GM23338 (cell line): ENCODE measurements at places on chromosomes 7 and 10.

- DNase-seq, result peak; percentile 23
Observed at GRCh38 chr7:117011419-117012260, 58.3 kb downstream of the ST7 start.

- DNase-seq, result no peak
Observed at GRCh38 chr10:23568996-23569395, 130.1 kb downstream of the OTUD1 start.

- DNase-seq, result no peak
Observed at GRCh38 chr7:24797270-24797669, 40.0 kb upstream of the GSDME start.

GRCh38 chr10:14698111-14698828, 76.4 kb downstream of the FAM107B start:
- no peak for DNase-seq

DNA sequence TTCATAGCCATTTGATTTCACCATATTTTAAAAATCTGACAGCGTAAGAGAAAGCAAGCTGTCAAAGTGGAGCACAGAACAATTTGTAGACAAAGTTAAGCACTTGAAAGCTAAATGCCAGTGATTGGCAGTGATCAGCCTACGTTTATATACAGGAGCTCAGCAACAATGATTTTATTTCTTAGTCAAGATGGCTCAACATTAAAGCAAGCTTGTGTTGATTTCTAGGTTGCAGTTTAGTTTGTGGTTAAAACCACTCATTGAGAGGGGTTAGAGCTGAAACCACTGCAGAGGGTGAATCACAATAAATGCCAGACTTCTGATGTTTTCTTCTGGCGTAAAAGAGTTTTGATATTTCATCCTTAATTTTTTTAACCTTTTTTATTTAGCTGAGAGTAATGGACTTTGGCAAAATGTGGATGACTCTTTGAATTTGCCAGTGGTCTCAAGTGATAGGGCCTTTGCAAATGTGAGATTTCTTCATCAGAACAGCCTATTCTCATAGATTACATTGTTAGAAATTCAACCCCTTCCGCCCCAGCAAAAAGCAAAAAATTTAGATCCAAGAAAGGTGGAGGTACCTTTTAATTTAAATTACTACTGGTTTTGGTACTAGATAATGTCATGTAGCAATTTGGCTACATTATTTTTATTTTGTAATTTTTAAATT, 73.8 kb downstream of the SHOC2 start:
- no peak for DNase-seq

DNA sequence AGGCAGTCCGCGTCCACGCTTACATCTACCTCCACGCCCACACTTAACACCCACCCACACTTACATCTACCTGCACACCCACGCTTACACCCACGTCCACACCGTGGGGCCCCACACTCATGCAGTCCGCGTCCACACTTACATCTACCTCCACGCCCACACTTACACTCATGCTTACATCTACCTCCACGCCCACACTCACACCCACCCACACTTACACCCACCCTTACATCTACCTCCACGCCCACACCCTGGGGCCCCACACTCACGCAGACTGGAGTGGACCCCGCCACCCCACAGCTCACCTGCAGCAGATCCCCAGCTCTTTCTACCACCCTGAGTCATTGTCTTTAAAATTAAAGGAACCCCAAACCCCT, 32.4 kb upstream of the PWWP2B start:
- DNase-seq, result no peak

DNA sequence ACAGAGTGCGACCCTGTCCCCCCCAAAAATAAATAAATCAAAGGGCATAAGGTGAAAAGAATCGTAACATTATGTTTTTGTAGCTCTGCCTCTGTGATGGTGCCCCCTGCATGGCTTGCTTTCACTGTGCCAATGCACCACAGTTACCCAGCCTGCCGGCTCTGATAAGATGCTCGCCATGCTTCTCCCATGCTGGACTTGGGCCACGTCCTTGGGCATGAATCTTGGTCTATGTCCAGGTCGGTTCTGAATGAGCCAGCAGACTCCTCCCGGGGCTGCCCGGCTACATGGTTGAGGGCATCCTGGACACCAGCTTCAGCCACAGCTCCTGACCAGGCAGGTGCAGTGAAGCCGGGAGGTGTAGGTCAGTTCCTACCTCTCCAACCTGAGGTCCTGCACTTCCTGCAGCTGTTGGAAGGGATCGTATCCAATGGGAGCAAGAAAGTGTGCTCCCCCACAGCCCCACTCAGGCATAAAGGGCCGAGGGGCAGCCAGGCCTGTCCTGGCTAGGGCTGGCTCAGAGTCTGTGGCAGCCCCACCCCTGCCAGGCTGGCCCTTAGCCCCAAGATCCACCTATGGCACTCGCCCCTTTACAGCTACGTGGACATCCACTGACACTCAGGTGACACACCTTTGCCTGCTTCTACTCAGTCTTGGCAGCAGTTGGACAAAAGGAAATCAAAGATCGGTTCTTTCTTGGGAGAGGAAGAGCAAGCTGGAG, 34.1 kb downstream of the CHST3 start:
- no peak for DNase-seq

DNA sequence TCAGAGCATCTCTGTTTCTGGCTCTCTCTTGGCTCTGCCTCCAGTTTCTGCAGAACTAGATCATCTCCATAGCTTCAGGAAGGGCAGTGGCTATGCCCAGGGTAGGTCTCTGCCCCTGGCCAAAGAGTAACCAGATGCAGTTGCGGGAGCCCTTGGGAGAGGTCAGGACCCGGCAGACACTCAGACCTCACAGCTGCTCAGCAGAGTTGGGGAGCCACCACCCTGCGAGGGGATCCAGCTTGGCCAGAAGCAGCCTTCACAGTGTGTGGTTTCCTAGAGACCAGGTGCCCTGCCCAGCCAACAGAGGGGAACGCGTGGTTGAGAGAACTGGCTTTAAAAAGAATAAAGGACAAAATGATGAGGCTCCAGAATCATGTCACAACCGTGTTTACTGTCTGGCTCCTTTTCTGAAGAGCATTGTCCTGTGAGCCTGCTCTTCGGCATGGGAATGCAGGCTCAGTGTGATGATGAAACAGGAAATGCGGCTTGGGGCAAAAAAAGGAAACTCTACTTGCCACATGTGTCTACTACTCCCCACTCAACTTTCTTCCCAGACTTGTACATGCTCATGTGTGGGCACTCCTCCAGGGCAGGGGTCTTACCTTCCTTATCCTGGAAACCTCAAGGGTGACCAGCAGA, 243.1 kb downstream of the INHBA start:
- DNase-seq, result no peak

DNA sequence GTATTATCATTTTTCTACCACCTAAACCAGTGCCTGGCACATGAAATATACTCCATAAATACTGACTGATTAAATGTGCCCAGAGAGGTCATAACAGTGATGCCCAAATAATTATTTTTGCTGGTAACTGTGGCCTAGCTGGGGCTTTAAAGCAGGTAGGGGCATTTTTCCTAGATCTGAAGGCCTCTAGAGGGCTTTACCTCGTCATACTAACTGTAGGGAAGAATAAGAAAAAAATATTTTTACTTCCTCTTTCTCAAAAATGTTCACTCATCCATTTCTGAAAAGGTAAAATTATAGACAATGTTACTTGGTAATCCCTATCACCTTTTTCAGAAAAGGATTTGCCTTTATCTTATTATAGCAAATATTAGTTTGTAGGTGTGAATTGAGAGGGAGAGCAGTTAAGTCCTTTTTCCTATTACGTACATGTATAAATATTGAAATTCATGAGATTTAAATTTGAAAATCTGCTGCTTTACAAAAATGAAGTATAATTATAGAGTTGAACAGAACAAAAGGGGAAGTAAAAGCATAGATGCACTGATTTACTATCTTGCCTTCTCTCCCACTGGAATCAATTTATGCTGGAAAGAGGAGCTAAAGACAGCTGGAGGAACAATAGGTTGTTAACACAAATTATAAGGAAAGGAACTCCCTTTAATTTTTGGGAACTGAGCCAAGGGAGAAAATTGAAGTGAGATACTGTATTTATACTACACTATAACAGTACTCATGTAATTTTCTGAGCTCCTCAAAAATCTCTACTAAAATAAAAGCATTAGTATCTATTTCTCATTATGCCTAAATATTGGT, 71.5 kb upstream of the NOBOX start:
- DNase-seq, result no peak

DNA sequence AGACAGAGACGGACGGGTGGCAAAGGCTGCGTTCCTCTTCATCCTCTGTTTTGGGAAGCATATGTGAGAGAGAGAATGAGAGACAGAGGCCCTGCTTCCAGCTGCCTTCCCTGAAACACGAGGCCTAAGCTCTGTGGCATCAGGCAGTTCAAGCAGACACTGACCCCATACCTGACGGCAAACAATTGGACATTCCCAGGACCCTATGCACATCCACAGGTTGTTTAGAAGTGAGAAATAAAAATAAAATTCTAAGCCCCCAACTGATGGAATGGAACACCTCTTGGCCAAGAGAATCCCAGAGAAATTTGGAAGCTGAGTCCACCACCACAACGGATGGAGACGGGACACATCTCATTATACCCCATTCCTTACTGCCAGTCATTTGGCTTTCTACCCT, 105.3 kb downstream of the CPXM2 start:
- no peak for DNase-seq

DNA sequence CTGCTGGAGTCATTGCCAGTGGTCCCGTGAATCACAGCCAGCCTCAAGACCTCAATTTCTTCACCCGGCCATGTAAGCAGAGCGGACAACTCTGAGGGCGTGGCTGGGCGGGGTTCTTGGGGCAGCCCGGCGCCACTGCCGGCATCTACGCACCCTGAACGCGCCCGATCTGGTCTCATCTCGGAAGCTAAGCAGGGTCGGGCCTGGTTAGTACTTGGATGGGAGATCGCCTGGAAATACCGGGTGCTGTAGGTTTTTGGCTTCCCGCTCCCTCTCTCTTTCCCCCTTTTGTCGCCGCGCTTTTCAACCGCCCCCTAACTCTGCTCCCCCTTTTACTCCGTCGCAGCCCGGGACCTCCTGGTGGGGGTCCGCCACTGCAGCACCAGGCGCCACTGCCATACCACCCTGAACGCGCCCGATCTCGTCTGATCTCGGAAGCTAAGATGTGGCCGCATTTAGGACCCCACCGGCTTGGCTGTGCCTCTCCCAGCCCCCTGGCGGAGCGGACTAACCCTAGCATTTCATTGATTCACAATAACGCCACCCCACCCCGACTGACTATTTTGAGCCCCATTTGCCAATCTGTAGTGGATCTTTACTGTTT, 25.3 kb downstream of the GARIN1A start:
- DNase-seq, result peak; percentile 91

DNA sequence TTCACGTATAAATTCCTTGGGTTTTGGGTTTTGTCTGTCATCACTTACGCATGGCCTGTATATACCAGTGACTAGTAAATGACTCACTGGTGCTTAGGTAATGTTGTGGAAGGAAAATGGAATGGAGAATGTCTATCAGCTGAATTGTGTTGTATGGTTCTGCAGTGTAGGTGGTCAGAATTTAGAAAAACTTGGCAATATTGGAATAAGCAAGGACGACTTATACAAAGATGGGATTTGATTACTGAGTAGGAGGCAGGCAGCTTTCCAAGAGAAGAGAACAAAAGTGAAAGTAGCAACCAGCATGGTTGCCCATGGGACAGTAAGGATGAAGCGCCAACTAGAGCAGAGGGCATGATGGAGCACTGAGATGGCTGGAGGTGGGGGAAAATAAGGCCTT, 168.6 kb upstream of the CSTF2T start:
- DNase-seq, result no peak

DNA sequence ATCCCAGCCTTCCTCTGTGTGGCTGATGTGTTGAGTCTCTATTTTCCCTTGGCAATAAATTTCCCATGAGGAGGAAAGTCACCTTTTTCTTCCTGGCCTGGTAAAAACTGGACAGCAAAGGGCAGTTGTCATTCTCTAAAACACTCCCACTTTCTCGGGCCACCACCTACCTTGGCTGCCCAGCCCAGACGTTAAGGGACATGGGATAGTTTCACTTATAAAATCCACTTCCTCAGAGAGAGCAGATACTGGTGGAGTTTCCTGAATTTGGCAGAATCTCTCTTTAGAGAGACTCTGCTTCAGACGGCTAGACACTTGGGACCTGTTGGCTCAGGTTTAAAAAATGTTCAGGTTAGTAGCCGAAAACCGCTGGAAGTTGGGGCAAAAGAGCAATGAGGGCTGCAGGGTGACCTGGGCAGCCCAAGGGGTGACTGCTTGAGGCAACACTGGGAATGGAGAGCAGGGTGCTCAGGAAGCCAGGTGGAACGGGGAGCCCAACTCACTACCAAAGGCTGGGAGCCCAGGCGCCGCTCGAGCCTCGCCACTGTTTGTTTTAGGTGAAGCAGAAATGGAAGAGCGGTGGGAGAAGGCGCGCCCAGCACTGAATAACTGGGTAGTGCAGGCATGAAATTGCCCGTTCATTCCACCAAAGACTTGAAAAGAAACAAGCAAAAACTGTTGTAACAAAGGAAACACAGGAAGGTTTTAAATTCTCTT, 186.1 kb downstream of the TRIL start:
- no peak for DNase-seq

DNA sequence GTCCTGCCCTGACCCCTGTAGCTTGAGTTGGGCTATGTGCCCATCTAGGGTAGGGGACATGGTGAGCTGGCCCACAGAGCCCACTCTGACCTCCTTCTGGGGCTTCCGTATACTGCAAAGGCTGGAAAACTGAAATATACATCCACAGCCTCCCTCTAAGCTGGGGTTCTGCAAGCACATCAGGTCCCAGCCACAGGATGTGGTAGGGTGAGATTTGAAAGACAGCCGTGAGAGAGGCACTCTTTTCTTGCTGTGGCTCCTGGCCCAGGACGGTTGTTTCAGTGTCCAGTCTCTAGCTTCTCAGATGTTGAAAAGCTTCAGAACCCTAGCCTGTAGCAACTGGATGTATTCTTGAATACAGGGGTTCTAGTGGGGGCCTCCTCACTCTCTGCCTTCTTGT, 60.1 kb upstream of the ADRB1 start:
- DNase-seq, result no peak

GRCh38 chr10:24378126-24378920, 169.4 kb downstream of the KIAA1217 start:
- DNase-seq, result no peak

DNA sequence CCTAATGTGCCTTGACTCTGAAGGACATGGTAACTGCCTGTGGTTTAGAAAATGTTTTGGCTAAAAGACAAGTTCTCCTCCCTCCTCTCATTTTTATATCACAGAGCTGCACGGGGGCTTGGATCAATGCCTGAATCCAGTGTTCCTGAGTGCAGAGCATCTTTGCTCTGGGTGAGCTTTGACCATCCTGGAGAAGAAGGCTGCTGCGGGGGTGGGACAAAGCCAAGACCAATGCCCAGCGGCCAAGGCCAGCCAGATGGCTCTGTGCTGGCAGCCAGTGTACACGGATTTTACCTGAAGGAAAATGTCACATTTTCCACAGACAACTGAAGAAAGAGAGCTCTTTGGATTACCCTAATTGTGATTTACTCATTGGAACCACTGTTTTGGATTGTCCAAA, 102.0 kb upstream of the TARP start:
- DNase-seq, result no peak

GRCh38 chr10:15251791-15252380, 83.4 kb upstream of the NMT2 start:
- no peak for DNase-seq
